ENCODE measurements at places on chromosomes 5 and 9.

DNA sequence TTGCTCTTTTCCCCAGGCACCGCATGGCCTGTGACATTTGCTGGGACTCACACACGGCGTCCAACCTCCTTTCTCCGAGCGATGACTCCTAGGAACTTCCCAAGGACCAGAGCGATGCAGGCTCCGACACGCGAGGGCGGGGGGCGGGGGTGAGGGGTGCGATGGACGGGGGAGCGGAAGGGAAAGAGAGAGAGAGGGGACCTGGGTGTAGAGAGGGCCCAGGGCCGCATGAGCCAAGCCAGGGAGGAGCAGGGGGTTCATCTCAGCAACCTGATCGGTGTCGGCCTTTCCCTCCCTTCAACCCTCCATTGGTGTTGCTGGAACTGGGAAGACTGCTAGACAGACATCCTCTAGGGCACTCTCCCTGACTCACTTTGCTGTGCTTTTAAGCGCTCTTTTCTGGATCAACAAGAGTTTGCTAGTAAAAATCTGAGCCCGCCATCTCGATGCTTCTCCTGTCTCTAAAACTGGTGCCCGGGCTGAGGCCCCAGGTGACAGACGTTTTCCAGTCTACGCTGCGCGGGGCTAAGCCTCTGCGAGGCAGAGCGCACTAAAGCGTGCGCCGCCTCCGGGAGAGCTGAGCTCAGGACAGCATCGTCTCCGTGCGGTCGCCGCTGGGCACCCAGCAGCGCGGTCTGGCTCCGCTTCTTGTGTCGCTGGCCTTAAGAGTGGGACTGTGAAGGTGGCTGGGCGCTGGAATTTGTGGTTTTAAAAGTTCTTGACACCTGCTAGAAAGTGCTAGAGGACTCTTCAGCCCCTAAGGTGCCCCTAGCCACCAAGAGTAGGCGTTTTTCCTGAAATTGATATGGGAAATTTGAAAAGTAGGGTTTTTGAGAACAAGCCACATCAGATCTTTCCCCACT is 1.0 kb upstream of the TSLP start:
- DNase-seq = no peak

- peak; percentile 67 for DNase-seq
Measured at GRCh38 chr9:35035851-35036701, 36.3 kb downstream of the VCP start.

DNA sequence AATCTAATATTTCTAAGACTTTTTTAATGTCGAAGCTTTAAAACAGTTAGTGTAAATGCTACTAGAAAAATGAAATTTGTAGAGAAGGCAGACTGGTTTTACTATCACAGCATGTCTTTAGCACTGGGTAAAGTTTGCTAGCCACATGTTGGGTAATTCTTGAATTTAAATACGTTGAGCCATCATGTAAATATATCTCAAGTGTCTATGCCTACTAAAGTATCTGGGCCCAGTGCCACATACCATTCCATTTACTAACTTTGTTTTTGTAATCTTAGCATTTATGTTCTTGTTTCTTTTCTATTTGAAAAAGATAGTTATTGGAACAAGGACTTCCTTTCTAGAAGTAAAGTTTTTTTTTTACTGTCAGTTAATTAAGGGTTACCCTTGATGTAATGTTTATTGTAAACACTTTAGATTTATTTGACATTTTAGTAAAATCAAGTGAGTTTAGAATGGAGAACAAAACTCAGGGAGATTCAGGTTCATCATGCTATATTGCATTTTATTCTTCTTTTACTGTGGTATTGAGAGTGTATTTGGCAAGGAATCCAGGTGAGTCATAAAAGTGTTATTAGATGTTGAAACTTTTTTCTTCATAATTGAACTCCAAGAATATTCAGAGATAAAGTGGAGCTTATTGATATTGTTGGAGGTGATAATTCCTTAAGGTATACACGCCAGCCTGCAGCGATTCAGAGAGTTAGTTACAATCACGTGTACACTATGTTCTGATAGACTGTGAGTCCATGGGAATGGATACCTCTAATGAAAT is 182.4 kb downstream of the CCDC171 start:
- no peak for DNase-seq

GRCh38 chr5:78896132-78896531 is 89.0 kb downstream of the ARSB start:
- no peak for DNase-seq

- DNase-seq = no peak
Measured at GRCh38 chr5:140338336-140338735, 8.1 kb downstream of the HBEGF start.

DNA sequence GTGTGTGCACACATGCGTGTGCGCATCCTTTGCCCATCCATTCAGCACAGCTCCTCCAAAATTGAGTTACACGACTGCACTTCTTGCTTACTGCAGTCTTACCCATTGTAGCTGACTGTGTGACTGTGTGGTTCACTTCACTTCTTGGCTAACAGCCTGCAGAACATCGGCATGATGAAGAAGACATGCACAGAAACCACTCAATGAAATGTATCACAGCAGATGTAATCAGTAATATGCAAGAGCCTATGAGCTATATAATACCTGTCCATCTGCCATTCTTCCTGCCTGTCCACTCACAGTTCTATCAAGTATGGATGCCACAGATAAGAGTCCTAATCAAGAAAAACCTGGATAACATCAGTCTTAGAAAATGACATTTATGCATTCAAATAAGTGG is 83.9 kb downstream of the TRPM3 start:
- no peak for DNase-seq

DNA sequence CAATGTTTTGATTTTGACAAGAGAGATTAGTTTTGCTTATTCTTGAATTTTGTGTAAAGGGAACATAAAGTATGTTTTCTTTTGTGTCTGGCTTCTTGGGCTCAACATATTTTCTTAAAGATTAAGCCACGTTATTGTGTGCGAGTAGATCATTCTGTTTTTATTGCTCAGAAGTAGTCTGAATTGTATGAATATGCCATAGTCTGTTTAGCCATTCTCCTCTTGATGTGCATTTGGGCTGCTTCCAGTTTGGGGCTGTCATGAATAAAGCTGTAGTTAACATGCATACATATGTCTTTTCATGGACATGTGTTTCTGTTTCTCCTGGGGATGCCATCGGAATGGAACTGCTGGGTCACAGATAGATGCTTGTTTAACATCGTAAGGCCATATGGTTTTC is 198.9 kb downstream of the FANCC start:
- DNase-seq = no peak

- no peak for DNase-seq
Measured at GRCh38 chr5:165714598-165714997, 2209.2 kb downstream of the MAT2B start.

GRCh38 chr9:20307621-20308020 is 314.7 kb downstream of the MLLT3 start:
- DNase-seq = no peak

GRCh38 chr9:82680179-82680935 is 382.6 kb downstream of the RASEF start:
- DNase-seq = no peak

DNA sequence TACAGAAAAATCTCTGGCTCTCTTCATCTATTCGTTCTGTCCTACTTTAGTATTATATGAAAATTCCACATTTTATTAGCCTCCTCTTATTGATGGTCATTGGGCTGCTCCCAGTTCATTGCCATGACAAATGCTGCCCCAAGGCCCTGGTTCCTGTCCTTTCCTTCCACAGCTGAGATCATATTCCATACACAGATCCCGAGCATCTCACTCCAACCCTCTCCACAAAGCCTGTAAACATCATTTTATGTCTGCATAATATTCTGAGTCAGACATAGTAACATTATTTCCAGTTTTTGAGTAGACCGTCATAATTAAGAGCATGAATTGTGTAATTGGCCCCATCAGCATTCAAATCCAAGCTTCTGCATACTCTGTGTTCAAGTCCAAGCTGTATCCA is 86.3 kb downstream of the MVB12B start:
- no peak for DNase-seq

- peak; percentile 49 for DNase-seq
Measured at GRCh38 chr9:74496819-74497747, at the start of gene RORB. RORB (plus strand) TSS chr9:74497335; CDS start chr9:74497977, 642 bp downstream.

DNA sequence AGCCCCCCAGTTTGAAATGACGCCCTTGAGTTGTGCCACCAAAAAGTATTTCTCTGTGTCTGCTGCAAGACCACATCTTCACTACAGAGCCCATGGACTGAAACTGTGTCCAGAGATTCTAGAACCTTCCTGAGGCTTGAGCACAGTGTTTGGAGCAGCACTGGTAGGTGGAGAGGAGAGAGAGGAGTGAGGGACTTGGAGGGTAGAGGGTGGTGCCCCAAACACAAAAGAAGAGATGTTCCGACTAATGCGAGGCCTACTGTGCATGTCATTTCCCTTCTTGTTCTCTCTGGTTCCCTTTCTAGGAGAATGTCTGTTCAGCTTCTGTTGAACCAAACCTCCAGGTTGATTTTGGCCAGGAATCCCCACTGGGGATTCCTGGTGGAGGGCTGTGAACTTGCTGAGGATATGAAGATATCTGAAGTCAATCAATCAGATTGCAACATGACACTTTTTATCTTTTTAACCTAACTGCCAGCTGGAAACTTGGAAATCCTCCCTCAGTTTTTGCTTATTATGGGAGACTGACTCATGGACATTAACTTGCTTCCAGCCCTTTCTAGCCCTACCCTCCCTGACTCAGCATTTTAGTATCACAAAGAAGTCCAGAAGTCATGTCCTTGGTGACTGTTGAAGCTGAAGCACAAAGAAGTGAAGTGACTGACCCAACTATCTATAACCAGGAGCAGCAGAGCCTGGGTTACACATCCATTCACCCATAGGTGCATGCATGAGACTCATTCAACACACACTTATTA is 154.5 kb downstream of the NR3C1 start:
- DNase-seq = no peak

DNA sequence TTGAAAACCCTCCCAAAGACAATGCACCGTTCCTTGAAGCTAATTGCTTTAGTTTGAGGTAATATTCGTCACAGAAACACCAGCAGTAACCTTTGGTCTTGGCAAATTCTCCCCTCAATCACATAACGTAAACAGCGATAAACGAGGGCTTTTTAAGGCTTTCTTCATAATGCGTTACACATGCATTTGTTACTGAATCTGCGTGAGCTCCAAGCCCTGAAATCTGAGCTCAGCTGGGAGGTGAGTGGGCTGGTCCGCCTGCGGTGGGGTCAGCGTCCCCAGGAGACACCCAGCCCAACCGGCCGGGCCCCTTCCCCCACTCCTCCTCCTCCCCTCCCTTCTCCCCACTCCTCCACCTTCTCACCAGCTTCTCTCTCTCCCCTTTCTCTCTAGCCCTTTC is 91.1 kb downstream of the BARX1 start:
- no peak for DNase-seq

DNA sequence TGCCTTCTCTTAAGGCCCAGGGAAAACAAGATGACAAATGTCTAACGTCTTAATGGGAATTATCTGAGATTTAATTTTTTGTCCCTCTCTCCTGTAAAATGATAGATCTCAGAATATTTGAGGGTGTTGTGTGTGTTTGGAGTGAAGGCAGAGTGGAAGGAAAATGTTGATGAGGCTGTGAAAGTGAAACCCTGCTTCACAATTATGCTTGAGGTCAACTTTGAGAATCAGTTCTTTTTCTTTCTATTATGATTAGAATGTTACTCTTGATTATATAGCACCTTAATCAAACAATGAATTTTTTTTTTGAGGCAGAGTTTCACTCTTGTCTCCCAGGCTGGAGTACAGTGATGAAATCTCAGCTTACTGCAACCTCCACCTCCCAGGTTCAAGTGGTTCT is 5.5 kb upstream of the LOX start:
- DNase-seq = no peak

DNA sequence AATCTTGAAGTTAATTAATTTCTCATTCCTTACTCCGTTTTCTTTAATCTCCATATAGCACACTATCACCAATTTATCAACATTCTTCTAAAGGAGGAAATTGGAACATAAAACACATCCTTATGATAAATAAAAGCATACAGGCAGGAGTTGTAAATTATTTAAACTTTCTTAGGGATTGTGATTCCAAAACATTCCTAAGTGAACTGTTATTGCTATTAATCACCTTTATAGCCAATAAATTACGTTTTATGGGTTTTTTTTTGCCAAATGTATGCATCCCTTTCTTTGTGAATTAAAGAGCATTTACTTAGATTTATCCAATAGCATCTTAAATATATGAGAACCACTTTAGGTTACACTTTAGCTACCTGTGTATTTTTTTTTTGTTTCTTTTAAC is 55.3 kb downstream of the FBXO4 start:
- DNase-seq = no peak

- no peak for DNase-seq
Measured at GRCh38 chr9:123329329-123329955, 26.6 kb upstream of the CRB2 start.

GRCh38 chr5:170634256-170634990 is 130.6 kb downstream of the KCNIP1 start:
- DNase-seq = no peak

DNA sequence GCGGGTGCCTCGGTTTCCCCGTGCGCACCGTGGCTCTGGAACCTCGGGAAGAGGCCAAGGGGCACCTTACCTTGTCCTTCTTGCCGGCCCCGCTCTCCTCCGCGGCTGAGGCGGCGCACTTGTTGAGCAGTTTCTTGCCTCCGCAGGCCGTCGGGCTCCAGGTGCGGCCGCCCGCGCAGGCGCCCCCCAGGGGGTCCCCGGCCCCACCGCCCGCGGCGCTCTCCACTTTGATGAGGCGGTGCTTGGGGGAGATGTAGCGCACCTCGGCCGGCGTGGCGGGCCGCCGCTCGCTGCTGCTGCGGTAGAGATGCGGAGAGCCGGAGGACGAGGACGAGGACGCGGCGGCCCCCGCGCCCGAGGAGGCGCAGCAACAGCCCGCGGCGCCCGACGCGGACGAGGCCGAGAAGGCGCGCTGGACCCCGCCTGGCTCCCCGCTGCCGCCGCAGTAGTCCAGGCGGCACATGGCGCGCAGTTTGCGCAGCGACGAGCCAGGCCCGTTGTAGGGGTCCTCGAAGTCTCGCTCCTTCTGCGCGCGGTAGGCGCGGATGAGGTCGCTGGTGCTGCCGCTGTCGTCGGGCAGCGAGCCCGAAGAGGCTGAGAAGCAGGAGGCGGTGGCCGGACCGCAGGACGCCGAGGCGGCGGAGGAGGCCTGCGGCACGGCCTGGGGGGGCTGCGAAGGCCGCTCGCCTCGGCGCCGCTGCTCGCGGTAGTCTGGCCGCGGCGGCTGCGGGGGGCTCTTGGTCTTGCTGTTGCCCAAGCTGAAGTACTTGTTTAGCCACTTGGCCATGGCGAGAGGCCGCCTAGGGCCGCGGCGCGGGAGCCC is 957 bp downstream of the SHB start:
- DNase-seq = no peak

- DNase-seq = no peak
Measured at GRCh38 chr9:137194388-137194787, 5.9 kb downstream of the SSNA1 start.
